Fibroblast of mammary gland (primary cell): ENCODE measurements at places on chromosomes 4 and X.
A peak's percentile ranks its signal among the peaks of the same experiment; 100 is the strongest.

GRCh38 chr4:126465341-126465740 lies 1150.6 kb downstream of the FAT4 start:
- peak; percentile 16 for DNase-seq

- no peak for DNase-seq
Measured at GRCh38 chrX:683576-683975, 53.0 kb downstream of the SHOX start.

- DNase-seq, result no peak
Measured at GRCh38 chrX:121886557-121886956, 839.1 kb downstream of the GLUD2 start.

DNA sequence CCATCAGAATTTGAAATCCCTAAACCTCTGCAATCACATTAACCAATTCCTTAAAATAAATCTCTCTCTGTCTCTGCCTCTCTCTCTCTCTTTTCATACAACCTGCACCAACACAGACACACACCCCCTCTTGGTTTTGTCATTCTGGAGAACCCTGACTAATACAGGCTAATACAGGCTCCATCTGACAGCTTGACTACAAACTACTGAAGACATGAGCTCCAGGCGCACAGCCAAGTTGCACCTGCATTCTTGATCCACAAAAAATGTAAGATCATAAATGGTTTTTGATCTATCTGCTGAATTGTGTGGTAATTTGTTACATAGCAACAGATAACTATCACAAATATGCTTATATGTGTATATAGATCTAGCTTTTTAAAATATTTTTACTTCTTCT lies 2414.2 kb downstream of the PCDH7 start:
- DNase-seq, result no peak

- DNase-seq, result no peak
Measured at GRCh38 chrX:39439906-39440798, 638.9 kb downstream of the MID1IP1 start.

GRCh38 chr4:93829820-93830687 lies 1.5 kb downstream of the ATOH1 start:
- no peak for DNase-seq

DNA sequence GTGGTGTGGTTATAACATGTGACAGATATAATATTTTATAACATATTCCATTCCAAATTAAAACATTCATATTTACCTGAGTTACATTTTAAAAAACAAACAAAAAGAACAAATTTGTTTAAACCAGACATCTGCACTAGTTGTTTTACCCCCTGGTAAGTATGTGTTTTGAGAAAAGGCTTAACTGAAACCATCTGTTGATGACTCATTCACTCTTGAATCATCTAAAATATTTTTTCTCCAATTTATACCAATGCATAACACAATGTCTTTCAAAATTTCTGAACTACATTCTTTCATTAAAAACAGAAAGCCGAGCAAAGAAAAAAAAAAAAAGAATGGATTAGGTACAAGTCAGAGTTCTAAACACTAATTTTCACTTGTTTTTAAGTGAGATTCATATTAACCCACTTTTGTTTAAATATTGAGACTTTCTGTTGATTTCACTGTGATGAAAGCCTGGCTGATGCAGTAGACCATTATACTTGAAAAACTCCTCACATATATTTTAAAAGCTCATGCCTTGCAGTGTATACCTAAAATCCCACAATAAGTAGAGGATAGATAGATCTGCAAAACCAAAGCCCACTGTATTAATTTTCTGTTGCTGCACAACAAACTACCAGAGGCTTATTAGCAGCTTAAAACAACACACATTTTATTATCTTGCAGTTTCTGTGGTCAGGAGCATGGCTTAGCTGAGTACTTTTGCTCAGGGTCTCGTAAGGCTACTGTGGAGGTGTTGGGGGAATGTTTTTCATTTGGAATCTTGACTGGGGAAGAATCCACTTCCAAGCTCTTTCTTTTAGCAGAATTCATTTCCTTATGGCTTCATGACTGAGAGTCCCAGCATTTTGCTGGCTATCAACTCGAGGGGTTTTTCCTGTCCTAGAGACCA lies 221.5 kb downstream of the PCDH18 start:
- peak; percentile 94 for DNase-seq

GRCh38 chr4:99540277-99540939 lies 23.4 kb downstream of the TRMT10A start:
- no peak for DNase-seq

GRCh38 chr4:99506781-99507180 lies 4.0 kb upstream of the C4orf17 start:
- peak; percentile 5 for DNase-seq

GRCh38 chrX:55767100-55767499 lies 49.6 kb downstream of the RRAGB start:
- peak; percentile 19 for DNase-seq

DNA sequence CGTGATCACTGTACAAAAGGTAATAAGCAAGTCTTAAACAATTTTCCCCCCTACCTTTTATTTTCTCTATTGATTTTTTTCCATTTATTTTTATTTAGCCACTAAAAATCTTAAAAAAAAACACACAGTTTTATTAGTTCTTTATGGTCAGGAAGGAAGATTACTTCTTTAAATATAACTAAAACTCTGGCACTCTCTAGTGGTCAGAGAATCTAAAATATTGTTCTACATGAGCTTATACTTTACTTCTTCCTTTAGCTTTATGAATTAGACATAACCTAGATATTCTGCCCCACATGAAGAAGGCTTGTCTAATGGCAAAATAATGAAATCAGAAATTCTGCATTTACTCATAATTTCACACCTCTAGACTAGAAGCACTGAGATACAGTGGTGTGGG lies 135.2 kb downstream of the PDE5A start:
- DNase-seq, result peak; percentile 41

- peak; percentile 28 for DNase-seq
Measured at GRCh38 chr4:77911091-77911490, 48.5 kb downstream of the MRPL1 start.

DNA sequence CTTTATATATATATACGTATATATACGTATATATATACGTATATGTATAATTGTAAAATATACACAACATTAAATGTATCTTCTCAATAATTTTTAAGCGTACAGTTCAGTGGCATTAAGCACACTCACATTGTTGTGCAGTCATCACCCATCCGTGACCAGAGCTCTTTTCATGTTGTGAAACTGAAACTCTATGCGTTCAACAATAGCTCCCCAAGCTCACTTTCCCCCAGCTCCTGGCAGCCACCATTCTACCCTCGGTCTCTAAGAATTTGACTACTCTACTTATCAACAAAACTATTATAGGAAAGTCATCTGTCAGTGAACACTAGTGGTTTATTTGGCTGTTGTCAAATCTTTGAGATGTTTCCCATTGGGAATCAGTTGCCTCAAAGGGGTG lies 621.8 kb upstream of the GALNT7 start:
- no peak for DNase-seq

GRCh38 chr4:46870411-46870810 lies 38.6 kb downstream of the COX7B2 start:
- DNase-seq, result no peak
